Trophoblast cell (in vitro differentiated cells and primary cell): ENCODE measurements at places on chromosomes 6 and 20.

- DNase-seq, result peak; percentile 67
Observed at GRCh38 chr6:139370283-139370998, 4.0 kb downstream of the CITED2 start.

DNA sequence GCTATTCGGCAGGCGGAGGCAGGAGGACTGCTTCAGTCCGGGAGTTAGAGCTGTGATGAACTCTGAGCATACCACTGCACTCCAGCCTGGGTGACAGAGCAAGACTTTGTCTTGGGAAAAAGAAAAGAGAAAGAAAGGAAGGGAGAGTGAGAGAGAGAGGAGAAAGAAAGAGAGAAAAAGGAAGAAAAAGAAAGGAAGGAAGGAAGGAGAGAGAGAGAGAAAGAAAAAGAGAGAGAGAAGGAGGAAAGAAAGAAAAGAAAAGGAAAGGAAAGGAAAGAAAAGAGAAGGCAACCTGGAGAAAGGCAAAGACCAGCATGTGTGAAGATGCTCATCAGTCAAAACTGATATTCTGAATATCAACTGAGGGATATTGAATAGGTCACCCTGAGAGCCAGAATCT lies 143.1 kb upstream of the SASH1 start:
- no peak for DNase-seq

DNA sequence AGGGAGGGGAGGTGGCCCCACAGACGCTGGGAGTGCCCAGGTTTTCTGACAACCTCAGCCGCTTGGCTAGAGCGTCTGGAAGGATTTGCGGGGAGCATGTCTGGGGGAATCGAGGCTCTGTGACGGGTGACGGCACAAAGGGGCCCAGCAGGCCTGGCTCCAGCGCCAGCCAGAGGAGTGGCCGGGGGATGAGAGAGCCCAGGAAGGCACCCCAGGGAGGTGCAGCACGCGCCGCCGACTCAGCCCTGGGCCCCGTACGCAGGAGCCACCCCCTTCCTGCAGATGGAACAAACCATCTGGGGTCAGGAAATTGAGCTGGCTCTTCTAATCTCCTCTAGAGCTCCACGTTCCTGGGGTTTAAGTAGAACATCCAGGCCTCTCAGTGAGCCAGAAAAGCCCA lies 5.9 kb upstream of the SLCO4A1 start:
- DNase-seq, result no peak

DNA sequence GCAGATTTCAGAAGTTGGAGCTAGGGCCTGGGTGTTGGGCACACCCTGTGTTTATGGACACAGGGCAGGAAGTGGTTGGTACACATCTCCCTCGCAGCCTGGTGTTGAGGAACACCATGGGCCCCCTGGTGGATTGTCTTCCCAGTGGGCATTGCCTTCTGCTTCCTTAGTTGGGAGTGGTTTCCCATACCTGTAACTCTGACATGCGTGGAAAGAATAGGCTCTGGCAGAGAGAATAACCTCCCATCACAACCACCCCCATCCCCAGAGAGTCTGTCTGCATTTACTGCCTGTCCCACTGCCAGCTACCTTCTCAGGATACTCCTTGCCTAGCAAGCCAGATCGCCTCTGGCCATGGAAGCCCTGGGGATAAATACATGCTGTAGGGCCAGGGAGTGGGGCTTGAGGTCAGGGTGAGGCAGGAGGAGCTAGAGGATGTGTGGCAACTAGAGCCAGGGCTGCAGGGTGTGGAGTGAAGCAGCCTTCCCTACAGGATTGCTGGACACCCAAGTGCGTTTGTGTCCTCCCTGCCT lies 14.7 kb downstream of the LRRC73 start:
- DNase-seq, result peak; percentile 94

GRCh38 chr6:145688493-145688905 lies 46.8 kb downstream of the EPM2A start:
- DNase-seq, result no peak

- peak; percentile 97 for DNase-seq
Observed at GRCh38 chr20:14451458-14451857, 114.0 kb upstream of the FLRT3 start.

DNA sequence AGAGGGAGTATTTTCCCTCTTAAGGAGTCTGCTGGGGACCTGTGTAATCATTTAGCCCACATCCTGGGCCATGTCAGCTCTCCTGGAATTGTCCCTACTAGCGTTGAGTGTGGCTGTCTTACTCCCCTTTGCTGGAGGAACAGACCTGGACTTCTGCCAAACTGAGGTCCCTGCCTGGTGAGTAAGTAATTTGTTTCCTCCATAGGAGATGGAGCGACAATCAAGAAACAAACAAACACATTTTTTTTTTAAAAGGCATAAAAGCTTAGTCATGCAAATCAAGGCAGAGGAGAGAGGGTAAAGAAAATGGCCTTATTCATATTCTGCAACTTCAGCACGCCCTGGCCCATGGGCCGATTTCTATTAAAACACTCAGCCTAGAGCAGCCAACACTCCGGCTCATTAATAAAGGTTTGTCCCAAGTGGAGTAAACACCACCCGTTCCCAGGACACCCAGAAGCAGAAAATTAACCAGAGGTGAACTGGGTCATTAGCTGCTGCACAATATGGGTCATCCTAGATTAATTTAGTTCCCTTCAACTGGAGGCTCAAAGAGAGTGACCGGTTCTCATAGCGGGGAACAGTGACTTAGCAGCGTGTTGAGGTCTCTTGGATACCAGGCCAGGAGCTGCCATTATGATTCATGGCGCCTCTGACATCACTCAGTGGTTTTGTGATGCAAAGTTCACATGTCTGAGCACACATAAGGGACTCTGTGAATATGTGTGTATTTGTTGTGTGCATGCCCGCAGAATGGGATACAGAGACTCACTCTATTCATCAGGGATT lies 165.0 kb upstream of the SULF2 start:
- no peak for DNase-seq

- DNase-seq, result no peak
Observed at GRCh38 chr6:90583179-90583835, 3.6 kb downstream of the MAP3K7 start.

GRCh38 chr6:156928126-156928525 lies 150.9 kb downstream of the ARID1B start:
- no peak for DNase-seq

DNA sequence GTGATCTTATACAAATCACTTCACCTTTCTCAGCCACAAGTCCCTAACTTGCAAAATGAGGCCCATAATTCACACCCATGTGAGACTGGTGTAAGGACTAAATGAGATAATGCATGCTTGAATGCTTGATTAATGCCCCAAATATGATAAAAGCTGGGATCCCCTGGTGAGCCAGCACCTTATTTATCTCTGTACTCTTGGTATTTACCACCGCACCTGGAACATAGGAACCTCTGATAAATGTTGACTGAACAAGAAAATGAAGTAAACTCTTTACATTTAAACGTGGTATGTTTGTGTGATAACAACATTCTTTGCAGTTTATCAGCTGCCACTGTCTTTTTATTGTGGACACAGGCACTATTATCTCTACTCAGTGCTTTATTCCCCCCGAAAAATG lies 2.5 kb upstream of the APOBEC2 start:
- DNase-seq, result peak; percentile 77

GRCh38 chr6:5665667-5666066 lies 341.1 kb downstream of the NRN1 start:
- no peak for DNase-seq

- DNase-seq, result no peak
Observed at GRCh38 chr6:2639896-2640295, 110.8 kb downstream of the MYLK4 start.

DNA sequence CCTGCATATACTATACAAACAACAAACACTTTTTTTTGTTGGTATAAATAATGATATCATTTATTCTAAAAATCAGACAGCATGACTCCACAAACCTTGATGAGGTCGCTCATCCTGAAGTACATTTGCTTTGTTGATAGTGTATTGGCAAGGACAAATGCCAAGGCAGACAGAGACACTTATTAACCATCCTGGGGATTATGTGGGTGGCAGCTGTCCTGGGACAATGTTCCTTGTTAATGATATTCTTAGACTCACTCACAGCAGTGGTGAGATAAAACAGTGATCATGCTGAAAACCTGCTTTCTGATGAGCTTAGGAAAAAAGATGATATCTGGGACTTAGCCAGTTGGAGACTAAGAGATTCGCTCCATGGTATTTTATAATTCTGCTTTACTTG lies 85.4 kb upstream of the OGFRL1 start:
- no peak for DNase-seq

DNA sequence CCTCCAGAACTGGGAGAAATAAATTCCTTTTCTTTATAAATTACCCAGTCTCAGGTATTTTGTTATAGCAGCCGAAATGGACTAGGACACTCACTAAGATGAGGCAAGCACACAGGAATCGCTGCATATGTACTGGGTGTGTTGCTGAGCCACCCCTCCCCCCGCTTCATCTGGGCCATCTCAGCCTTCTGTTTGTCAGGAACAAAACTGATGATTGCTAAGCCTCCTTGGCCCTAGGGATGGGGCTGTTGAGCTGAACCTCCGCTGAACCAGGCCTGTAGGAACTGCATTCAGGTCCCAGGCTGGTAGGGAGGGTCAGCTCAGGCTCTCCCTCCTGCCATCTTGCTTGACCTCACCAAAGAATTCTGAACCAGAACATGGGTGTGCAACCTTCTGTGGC lies 108.6 kb downstream of the MAP3K7 start:
- no peak for DNase-seq

- no peak for DNase-seq
Observed at GRCh38 chr6:6748001-6748400, 159.5 kb downstream of the LY86 start.

GRCh38 chr20:20079102-20079784 lies 26.9 kb downstream of the CFAP61 start:
- DNase-seq, result no peak

DNA sequence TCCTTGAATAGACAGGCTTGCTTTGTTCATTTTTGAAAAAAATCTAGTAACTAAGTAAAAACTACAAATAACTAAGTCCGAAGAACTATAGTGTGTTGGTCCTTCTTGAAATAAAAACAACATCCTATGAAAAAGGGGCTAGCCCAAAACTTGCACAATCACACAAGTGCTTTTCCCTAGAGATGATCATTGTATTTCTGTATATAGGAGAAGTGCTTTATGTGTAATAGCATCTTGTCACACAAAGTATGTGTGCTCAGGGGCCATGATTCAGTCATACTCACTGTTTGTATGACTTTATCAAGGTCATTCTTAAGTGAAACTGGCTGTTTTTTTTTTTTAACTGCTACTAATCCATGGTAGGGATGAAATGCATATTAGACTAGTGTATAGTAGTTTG lies 179.8 kb downstream of the DTNBP1 start:
- no peak for DNase-seq
